Esophagus squamous epithelium (tissue), 5 donors: ENCODE measurements at places on chromosomes 11 and 22.

DNA sequence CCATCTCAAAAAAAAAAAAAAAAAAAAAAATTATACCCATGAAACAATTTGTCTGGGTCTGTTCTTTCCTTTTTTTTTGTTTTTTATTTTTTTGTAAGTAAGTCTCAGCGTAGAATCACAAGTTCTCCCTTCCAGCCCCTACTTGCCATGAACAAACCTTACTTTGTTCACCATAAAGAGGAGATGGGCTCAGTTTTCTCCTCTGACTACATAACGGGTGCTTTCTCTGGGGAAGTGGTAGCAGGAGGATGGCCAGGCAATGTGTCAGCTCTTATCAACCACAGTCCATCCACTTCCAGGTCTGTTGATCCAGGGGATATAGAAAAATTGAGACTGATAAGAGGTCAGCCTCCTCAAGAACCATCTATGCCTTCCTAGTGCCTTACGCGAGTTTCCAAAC is 11.0 kb downstream of the ASCC2 start:
- no peak overlapping the region for H3K4me3 ChIP-seq
- no peak for DNase-seq
- no peaks in the 10 kb centered on the region for H3K4me1 ChIP-seq
- H3K27ac ChIP-seq: no peak overlapping the region
- no peaks in the 10 kb centered on the region for H3K27me3 ChIP-seq

DNA sequence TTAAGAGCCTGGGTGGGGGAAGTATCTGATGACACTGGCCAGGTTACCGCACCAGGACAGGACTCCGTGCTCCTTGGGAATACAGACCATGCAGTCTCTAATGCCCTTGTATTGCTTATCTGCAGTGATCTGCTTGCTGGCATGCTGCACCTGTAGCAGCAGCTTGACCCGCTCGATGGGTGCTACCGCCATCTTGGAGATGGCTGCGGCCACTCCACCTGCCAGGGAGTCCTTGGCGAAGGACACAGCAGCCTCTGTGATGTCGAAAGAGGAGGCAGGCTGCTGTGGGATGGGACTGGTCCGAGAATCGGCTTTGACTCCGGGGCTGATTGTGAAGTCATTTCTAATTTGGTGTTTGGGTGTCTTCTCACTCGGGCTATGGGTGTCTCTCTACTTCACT is 3.1 kb downstream of the WBP2NL start:
- no peaks in the 10 kb centered on the region for H3K36me3 ChIP-seq
- no peaks in the 10 kb centered on the region for H3K27me3 ChIP-seq
- peaks cover 13% of the 10 kb centered on the region for H3K4me1 ChIP-seq

- no peak for DNase-seq
- no peaks in the 10 kb centered on the region for H3K36me3 ChIP-seq
- no peak overlapping the region for H3K27ac ChIP-seq
- no peaks in the 10 kb centered on the region for H3K27me3 ChIP-seq
Measured at GRCh38 chr22:30185129-30185528, 61.4 kb downstream of the LIF start.

DNA sequence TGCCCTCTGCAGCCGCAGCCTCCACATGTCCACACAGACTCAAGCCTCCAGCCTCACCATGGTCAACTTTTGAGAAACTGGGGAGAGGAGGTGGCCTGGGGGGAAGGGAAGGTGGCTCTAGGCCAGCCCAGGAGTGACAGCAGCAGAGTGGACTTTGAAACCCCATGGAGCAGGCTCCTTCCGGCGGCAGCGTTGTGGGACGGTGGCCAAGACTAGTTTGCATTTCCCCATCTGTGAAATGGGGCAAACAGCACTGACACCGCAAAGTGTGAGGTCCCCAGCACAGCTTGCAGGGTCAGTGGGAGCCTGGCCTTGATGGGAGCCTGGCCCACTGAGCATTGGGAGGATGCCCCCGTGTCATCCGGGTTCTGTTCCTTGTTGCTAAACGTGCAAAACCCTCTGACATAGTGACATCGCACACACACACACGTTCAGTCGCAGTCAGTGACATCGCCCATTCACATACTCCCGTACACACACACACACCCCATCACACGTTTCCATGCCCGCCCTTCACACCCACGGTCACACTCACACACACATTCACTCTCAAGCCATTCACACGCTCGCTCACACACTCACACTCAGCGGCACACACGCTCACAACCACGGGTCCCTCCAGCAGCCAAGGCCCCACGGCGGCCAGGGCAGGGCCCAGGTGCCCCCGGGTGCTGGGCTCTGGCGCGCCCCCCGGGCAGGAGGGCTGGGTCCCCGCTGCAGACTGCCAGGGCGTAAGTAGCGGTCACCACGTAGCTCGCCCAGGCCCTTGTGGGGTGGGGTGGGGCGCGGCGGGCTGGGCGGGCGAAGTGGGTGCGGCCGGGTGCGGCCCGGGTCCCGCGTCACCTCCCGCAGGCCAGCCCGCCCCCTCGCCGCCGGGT is 585 bp downstream of the CYB5R3 start:
- H3K36me3 ChIP-seq: no peaks in the 10 kb centered on the region
- DNase-seq: no peak
- H3K27ac ChIP-seq: peak overlapping the region; percentile 99
- H3K4me3 ChIP-seq: peak overlapping the region; percentile 100

DNA sequence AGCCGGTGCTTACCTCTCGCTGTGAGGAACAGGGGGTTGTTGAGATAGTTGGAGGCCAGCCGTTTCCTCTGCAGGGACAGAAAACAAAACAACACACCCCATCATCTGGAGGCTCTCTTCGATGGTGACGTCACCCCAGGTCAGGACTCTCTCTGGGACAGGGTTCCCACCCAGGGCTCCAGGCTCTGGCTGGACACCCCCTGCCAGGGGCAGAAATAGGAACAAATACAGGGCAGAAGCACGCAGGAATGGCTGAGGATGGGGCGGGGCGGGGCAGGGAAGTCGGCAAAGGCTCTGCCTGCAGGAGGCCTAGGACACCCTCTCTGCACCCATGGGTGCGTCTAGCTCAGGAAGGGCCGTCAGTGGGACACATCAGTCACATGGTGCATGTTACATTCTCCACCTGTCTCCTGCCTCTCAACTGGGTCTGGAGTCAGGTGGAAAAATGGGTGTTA is 118.5 kb downstream of the PHF21B start:
- H3K27me3 ChIP-seq: no peaks in the 10 kb centered on the region
- H3K4me1 ChIP-seq: no peaks in the 10 kb centered on the region
- H3K36me3 ChIP-seq: no peaks in the 10 kb centered on the region
- no peak for DNase-seq
- H3K4me3 ChIP-seq: no peak overlapping the region
- no peak overlapping the region for H3K27ac ChIP-seq

GRCh38 chr11:85946221-85946620 is 91.0 kb downstream of the CCDC83 start:
- no peak overlapping the region for H3K27ac ChIP-seq
- no peaks in the 10 kb centered on the region for H3K27me3 ChIP-seq
- peaks cover 8% of the 10 kb centered on the region for H3K4me1 ChIP-seq
- no peak overlapping the region for H3K4me3 ChIP-seq
- H3K36me3 ChIP-seq: no peaks in the 10 kb centered on the region

DNA sequence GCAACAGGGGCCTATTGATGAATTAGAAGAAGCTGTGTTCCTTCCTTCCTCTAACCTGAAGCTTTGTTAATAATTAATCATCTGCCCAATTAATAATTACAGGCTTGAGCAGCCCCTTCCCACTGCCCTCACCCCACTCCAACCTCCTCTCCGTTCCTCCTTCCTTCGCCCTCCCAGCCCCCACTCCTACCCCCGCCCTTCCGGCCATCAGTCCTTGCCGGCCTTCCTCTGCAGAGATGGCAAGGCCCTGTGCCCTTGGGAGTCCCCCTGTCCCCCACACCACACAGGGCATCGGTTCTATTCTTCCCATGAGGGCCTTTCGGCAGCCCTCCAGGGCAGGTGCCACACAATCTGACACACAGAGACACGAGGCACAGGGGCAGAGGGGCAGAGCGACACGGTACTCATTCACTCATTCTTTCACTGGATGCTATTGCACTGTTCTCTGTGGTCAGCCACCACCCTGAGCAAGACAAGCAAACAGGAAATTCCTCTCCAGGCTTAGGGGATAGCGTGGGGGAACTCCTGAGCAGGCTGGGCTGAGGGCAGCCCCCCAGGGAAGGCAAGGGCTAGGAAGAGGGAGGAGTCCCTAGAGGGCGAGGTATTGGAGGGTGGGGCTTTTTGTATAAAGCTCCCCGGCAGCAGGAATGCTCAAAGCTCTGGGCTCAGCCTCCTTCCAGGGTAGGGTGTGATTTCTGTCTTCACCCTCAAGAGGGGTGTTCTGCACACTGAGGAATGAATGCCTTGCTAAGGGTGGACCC is 14.7 kb downstream of the MGAT3 start:
- no peaks in the 10 kb centered on the region for H3K36me3 ChIP-seq
- DNase-seq: no peak
- no peak overlapping the region for H3K4me3 ChIP-seq

DNA sequence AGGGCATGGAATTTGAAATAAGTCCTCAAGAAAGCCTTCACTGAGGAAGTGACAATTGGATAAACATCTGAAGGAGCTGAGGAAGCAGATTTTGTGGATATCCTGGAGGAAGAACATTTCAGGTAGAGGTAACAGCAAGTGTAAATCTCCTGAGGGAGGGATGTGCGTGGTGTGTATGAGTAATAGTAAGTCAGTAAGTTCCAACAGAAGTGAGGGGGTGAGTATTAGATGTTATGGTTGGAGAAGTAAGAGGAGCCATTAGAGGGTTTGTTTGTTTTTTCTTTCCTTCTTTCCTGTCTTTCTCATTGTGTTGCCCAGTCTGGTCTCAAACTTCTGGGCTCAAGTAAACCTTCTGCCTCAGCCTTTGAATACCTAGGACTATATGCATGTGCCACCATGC is 29.0 kb downstream of the ANKRD42 start:
- no peak for DNase-seq
- H3K4me1 ChIP-seq: no peaks in the 10 kb centered on the region
- H3K27me3 ChIP-seq: no peaks in the 10 kb centered on the region
- no peak overlapping the region for H3K4me3 ChIP-seq
- no peak overlapping the region for H3K27ac ChIP-seq
- no peaks in the 10 kb centered on the region for H3K36me3 ChIP-seq

DNA sequence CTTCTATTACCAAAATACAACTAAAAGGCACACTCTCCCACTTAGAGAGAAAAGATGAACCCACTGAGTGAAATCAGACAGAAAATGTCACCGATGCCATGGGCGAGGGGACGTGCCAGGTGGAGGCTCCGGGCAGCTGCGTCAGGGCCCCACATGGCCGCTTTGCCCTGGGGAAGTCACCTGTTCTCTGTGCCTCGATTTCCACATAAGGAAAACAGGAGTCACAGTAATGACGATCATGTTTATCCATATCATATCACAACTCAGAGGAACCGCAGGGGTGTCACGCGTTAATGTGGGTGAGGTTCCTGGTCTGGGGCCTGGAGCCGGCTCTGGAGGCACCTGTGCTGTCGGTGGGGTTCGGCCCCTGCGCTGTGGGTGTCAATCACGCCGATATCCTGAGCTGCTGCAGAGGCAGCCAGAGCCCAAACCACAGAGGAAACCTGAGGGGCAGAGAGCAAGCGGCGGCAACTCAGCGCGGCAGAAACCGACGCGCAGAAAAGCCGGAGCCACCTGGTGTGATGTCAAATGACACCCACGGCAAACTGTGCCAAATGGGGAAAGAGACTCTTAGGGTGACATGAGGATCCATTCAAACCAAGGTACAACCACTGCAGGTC is 243.7 kb downstream of the BRD1 start:
- no peaks in the 10 kb centered on the region for H3K4me1 ChIP-seq
- no peak for DNase-seq

DNA sequence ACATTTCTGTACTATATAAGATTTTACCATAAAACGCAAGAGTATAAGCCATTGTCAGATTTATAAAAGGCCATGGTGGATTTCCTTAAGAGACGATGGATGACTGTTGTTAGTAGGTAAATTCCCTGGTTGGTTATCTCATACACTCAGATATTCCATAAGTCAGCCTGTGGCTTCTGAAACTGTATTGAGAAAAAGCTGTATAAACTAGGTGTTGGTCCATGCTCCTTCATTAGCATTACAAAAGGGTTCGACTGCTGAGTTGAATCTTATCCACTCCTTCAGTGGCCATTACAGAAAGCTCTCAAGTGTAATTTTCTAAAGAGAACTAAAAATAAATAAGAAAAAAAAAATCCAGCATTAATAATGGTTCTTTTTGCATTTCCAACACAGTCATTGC is 5.3 kb downstream of the GRAP2 start:
- DNase-seq: no peak
- H3K4me3 ChIP-seq: no peak overlapping the region
- no peaks in the 10 kb centered on the region for H3K4me1 ChIP-seq
- no peaks in the 10 kb centered on the region for H3K36me3 ChIP-seq

DNA sequence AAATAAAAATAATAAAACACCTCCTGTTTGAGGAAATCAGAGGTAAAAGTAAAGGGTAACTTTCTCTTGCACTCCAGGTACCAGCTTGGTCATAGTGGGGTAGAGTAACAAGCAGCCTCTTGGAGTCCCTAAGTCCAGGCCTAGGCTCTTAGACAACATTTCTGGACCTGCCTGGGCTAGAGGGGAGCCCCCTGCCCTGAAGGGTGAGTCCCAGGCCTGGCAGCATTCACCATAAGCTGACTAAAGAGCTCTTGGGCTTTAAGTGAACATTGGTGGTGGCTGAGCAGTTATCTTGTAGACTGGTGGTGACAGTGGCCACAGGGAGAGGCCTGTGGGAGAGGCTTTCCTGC is 18.6 kb upstream of the OR56A3 start:
- no peaks in the 10 kb centered on the region for H3K36me3 ChIP-seq
- no peaks in the 10 kb centered on the region for H3K4me1 ChIP-seq
- DNase-seq: no peak
- H3K4me3 ChIP-seq: no peak overlapping the region

GRCh38 chr11:131917634-131918384 is 547.4 kb downstream of the NTM start:
- H3K27me3 ChIP-seq: no peaks in the 10 kb centered on the region
- no peak overlapping the region for H3K4me3 ChIP-seq
- no peaks in the 10 kb centered on the region for H3K36me3 ChIP-seq
- no peak for DNase-seq
- no peak overlapping the region for H3K27ac ChIP-seq
- no peaks in the 10 kb centered on the region for H3K4me1 ChIP-seq

DNA sequence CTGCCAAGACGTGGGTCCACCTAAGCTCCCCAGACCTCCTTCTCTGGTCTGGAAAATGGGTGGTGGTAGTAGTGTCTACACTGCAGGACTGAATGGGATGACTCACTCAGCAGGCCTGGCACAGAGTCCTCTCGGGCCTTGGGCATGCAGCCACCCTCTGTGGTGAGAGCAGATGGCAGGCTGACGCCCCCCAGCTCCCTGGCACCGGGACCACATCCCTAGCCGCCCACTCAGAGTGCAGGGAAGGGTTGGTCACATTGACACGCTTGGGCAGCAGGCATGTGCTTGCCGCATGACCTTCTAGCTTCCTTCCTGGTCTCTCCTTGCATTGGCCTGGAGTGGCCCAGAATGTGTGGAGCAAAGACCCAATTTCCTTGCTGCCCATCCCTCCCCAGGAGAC is 30.7 kb upstream of the PRODH start:
- no peaks in the 10 kb centered on the region for H3K27me3 ChIP-seq
- H3K4me1 ChIP-seq: peaks cover 16% of the 10 kb centered on the region
- no peak overlapping the region for H3K4me3 ChIP-seq

GRCh38 chr11:2483426-2483825 is 38.6 kb downstream of the KCNQ1 start:
- H3K27me3 ChIP-seq: no peaks in the 10 kb centered on the region
- DNase-seq: no peak
- no peaks in the 10 kb centered on the region for H3K4me1 ChIP-seq
- H3K36me3 ChIP-seq: no peaks in the 10 kb centered on the region

GRCh38 chr22:29394931-29395581 is 6.7 kb upstream of the AP1B1 start:
- peaks cover 5% of the 10 kb centered on the region for H3K4me1 ChIP-seq
- DNase-seq: no peak
- H3K36me3 ChIP-seq: no peaks in the 10 kb centered on the region
- no peaks in the 10 kb centered on the region for H3K27me3 ChIP-seq

- H3K4me1 ChIP-seq: peaks cover 43% of the 10 kb centered on the region
- DNase-seq: no peak
- H3K27ac ChIP-seq: peak overlapping the region; percentile 98
Measured at GRCh38 chr22:49961005-49961600, 531 bp downstream of the PIM3 start.
